Retina (tissue), 1 donor: ENCODE measurements at places on chromosomes 7 and 10.

- no peak for DNase-seq
Measured at GRCh38 chr7:96184783-96185182, 137.1 kb downstream of the SLC25A13 start.

DNA sequence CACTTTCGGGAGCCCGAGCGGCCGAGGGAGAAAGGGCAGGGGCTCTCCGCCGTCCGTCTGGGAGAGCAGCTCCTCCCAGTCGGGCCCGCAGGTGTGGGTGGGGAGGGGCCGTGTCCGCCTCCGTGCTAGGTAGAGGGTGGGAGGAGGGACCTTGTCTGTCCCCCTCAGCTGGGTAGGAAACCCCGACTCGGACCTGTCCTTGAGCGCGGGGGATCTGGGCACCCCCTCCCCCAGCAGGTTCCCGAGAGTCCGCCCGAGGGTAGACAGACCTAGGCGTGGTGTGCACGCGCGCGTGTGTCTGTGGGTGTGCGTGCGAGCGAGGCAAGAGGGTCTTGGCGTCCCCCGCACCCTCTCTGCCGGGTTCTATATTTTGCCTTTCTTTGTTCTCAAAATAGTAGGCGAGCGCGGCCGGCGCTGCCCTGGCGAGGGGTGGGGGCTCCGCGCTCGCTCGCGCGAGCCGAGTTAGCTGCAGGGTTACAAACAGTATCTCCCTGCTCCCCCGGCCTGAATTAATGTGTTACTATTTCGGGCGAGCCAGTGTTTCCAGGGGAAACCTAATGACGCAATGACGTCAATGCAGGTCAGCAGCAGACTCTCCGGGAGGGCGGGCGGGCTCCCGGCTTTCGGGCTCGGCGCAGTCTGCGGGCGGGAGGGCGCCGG lies 73.9 kb upstream of the LEP start:
- DNase-seq, result peak; percentile 81

DNA sequence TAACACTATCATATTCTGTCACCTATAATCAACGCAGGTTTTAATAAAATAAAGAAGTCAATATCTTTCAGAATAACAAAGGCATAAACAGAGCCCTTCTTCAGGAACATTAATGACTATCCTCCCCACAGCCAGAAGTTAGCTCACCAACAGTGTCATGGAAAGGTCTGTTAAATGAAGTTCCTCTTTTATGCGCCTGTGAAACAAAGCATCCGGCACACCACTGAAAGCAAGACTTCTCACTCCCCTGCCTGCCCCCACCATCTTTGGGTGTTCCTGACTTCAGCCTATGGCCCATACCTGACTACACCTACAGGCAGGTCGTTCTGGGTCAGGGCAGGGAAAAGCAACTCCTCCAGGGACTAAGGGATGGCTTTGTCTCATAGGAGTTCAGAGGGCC lies 205.4 kb downstream of the FANK1 start:
- DNase-seq, result no peak

DNA sequence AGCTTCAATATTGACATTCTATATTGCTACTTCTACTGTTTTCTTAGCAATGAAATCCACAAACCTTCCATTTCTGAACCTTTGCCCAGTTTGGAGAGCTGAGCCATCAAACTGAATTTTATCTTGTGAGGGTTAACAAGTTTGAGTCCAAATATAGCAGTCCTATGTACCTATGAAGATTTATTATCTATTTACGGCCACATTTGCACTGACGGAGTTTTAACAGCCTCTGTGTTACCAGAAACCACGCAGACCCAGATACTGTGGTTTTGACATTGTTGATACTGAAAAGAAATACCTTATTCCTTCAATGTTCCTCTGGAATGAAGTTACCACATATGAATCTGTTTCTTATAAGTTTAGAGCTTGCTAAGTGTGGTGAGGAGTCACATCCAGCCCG lies 172.6 kb downstream of the FGFR2 start:
- no peak for DNase-seq

GRCh38 chr7:1668396-1669063 lies 1.5 kb upstream of the ELFN1 start:
- peak; percentile 71 for DNase-seq

- no peak for DNase-seq
Measured at GRCh38 chr10:100890673-100891317, 22.0 kb upstream of the SLF2 start.

- DNase-seq, result no peak
Measured at GRCh38 chr7:29518616-29519015, 45.0 kb upstream of the PRR15 start.

DNA sequence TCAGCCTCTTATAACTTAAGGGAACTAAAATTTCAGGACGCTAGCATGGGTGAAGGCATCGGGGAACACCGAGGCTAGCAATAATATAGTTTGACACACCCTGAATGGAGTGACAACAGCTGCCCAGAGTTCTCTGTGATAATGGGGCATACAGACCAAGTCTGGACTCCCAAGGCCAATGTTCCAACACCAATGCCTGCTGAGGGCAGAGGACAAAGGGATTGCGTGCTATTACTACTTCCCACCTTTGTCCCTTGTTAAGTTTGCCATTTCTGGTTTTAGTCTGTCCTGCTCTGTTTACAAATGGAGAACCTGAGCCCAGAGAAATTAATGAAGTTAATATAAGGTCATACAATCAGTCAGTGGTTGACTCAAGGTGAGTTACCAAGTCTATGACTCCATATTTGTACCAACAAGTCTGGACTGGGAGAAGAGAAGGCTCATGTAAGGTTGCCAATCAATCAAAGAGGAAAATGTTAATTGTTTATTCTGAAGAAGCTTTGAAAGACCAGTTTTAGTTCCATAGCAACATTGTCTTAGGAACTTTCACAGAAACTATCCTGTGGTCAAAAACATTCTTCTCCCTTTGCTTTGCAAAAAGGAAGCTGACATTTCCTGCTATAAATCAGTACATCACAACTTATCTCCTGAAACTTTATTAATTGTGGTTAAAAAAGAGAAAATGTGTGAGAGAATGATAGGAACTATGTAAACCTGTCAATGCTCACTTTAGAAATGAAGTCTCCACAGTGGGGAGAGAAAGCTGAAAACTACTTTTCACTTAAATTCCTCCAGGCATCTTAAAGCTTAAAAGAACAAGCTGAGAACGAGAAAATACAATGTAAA lies 74.5 kb downstream of the CCDC6 start:
- DNase-seq, result no peak

DNA sequence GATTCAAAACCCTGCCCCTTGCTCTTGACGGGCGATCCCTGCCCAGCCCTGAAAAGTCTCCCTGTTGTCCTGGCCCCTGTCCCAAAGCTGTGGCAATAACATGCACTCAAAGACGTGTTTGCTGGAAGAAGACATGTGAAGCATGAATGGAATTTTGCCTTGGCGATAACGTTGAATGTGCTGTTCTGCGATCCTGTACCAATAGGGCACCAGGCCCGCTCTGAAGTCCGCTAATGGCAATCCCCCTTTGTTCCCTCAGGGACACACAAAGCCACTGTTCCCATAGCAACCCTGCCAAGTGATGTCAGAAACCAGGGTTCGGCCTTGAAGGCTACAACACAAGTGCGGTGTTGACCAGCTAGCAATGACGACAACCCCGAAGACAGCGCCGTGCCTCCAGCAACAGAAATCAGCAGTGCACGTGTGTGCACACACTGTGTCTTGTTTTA lies 284.6 kb downstream of the KLF6 start:
- DNase-seq, result peak; percentile 91

GRCh38 chr10:126902157-126902556 lies 3.1 kb upstream of the DOCK1 start:
- DNase-seq, result no peak

DNA sequence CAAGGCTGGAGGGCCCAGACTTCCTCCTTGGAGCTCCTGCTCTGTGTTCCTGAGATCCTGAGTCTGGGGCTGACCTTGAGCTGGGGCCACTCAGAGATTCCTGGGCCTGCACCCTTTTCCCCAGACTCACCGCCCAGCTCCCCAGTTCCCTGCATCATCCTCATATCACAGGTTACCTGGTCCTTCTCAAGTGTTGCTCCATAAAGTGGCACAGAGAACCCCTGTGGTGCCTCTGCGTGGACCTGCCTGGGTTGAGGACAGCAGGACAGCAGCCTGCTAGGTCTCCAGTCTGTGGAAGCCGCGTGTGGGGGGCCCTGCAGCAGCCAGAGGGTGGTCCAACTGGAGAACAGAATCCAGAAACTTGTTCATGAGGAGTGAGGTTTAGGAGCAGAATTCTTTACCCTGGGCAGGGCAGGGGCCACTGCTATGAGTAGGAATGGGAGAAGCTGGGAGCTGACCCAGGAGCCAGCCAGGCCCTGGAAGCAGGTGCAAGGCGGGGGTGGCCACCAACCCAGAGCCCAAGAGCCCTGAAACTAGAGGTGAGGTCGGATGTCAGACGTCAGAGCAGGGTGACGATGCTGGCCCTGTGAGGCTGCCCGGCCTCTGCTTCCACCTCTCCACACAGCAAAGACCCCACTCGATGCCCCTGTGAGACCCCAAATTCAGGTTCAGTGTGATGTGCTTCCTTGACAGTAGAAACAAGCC lies 299.4 kb downstream of the TCERG1L start:
- no peak for DNase-seq

GRCh38 chr10:115001506-115002381 lies 63.7 kb downstream of the TRUB1 start:
- peak; percentile 36 for DNase-seq

GRCh38 chr7:123917878-123918277 lies 7.2 kb upstream of the SPAM1 start:
- no peak for DNase-seq

- DNase-seq, result no peak
Measured at GRCh38 chr7:50324113-50324512, 19.6 kb downstream of the IKZF1 start.

DNA sequence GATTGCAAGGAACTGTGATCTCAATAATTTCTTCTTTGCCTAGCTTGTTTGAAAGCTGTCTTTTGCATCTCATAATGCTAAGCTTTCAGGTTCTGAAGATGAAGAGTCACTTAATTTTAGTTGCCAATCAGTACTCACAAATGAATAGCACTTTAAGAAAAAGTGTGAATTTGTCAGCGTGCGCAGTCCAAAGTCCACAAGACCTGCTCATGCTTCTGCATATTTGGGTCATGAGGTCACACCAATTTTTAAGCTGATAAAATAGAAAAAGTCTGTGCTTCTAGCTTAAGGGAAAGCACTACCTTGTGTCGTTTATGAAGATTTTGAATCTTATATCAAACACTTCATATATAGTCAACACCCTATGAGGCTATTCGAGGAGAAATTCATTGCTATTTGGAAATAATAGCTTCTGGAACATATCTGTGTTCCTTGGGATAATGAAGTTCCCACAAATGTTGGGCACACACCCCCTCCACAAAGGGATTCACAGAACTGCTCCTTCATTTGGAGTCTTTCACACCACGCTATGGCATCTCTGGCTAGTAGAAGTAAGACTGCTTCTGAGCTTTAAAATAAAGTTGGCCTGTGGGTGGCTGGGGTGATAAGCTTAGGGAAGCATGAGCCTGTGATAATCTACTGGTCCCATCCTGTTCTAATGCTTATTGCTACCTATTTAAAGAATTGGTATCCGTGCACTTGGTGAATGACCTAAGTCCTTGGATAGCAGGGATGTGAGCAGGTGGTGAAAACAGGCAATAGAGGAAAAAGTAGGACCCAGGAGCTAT lies 33.3 kb downstream of the A1CF start:
- no peak for DNase-seq

- no peak for DNase-seq
Measured at GRCh38 chr10:15457382-15457781, 86.3 kb upstream of the FAM171A1 start.

GRCh38 chr7:64687249-64687648 lies 21.3 kb downstream of the ZNF107 start:
- no peak for DNase-seq

DNA sequence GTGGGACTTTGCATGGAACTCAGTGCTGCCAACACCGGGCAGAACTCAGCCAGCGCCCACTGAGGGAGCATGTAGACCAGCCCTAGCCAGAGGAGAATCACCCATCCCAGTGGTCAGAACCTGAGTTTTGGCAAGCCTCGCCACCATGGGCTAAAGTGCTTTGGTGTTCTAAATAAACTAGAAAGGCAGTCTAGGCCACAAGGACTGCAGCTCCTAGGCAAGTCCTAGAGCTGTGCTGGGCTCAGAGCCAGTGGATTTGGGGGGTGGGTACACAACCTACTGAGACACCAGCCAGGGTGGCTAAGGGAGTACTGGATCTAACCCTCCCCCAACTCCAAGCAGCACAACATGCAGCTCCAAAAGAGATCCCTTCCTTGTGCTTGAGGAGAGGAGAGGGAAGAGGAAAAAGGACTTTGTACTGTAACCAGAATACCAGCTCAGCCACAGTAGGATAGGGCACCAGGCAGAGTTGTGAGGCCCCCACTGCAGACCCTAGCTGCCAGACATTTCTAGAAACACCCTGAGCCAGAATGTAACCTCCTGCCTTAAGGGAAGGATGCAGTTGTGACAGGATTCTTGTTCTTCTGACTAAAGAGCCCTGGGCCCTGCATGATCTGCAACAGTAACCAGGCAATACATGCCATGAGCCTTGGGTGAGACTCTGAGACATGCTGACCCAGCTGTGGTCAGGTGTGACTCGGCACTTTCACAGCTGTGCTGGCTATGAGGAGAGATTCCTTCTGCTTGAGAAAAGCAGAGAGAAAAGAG lies 24.4 kb downstream of the GSDME start:
- DNase-seq, result no peak

GRCh38 chr10:34815185-34816084 lies at the start of gene PARD3:
Gene PARD3, minus strand, starts transcription at chr10:34815296. Its CDS starts 301 bp downstream, at chr10:34814995.
- peak; percentile 89 for DNase-seq

GRCh38 chr7:37706804-37707203 lies 23.2 kb downstream of the GPR141 start:
- DNase-seq, result no peak

- DNase-seq, result peak; percentile 39
Measured at GRCh38 chr10:104336821-104337467, 1.3 kb downstream of the ITPRIP start.

GRCh38 chr10:106136175-106136574 lies 1028.3 kb downstream of the SORCS1 start:
- DNase-seq, result no peak

GRCh38 chr7:120404042-120404441 lies 131.1 kb downstream of the KCND2 start:
- no peak for DNase-seq

DNA sequence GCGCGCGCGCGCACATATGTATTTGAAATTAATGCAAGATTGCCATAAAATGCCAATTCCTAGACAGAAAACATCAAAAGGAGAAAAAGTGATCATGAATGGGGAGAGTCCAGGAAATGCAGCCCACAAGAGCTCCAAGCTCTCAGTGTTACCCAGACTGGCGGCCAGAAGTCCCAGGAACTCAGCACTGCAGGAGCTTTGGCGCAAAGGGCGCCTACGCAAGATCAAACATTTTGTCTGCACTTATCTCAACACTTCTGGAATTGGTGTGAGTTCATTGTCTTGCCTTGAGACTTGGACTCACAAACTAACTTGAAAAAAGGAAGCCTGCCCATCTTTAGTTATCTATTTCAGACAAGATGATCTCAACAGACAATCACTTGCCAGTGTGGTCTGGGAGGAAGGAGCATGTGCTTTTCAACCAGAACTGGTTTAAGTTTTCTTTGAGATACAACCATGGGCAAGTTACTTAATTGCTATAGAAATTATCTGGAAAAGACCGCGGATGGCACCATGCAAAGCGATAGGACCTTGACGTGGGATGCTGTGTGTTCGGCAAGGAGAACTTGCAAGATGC lies 77.2 kb downstream of the KIAA1549 start:
- no peak for DNase-seq
